ENCODE measurements at places on chromosomes 3 and 15. TPM values are rescaled to one million over a fixed set of nuclear protein-coding genes. Genes with fewer than 3 reads are reported as not detected.

Gene SAXO2
- 1.6 TPM for total RNA-seq

Gene NR2E3
- not detected for total RNA-seq

Gene CCDC33
- total RNA-seq = not detected

DNA sequence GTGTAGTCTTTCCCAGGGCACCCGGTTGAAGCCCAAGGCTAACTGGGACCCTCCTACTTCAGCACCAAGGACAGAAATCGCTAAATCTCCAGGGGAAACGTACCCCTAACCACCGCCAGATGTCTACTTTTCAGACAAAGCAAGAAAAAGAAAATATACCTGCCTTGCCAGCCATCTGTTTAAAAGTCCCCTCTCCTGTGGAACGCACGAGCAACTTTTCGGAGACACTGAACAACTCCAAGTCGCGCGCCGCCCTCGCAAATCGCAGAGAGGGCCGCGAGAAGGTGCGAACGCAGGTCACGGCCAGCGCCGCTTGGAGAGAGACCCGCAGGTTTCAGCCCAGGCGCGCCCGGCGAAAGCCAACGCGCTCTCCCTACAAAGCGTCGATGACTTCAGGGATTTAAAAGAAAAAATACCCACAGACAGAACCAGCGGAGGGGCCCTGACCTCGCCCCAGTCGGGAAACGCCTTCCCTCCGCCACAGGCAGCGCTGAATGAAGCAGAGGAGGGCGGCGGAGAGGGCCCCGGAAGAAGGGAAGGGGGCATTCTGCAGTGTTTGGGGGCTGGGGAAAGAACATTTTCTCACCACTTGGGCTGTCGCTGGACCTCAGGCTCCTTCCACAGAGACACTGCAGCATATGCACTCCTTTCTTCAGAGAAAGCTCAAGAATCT lies 213.1 kb downstream of the FGF12 start:
- H3K4me1 ChIP-seq = no peaks in the 10 kb centered on the region
- H3K4me3 ChIP-seq = no peak overlapping the region
- H3K27ac ChIP-seq = no peak overlapping the region
- H3K27me3 ChIP-seq = peaks cover 23% of the 10 kb centered on the region
- DNase-seq = no peak

- no peaks in the 10 kb centered on the region for H3K4me1 ChIP-seq
- no peak for DNase-seq
- no peak overlapping the region for H3K27ac ChIP-seq
- H3K36me3 ChIP-seq = no peaks in the 10 kb centered on the region
Measured at GRCh38 chr3:142239421-142239820, 14.0 kb upstream of the GK5 start.

DNA sequence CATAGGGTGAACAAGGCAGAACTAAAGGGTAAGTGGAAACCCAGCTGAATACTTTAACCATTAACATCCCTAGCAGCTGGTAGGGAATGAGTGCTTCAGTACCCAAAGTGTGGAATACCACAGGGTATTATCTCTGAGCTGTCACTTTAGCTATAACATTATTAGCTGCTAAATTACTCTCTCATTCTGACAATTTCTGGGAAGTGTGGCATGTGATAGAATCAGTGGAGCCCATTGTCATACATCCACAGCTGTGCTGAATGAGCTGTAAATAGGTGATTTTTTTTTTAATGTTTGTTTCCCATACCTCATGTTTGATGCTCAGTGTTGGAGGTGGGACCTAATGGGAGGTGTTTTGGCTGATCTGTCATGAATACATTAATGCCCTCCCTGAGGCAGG lies 894.3 kb downstream of the DIPK2A start:
- H3K36me3 ChIP-seq = no peaks in the 10 kb centered on the region
- DNase-seq = no peak
- H3K4me1 ChIP-seq = no peaks in the 10 kb centered on the region
- no peak overlapping the region for H3K27ac ChIP-seq
- H3K4me3 ChIP-seq = no peak overlapping the region

- peaks cover 87% of the 10 kb centered on the region for H3K4me1 ChIP-seq
- H3K36me3 ChIP-seq = peaks cover 29% of the 10 kb centered on the region
- H3K27me3 ChIP-seq = no peaks in the 10 kb centered on the region
- peak; percentile 77 for DNase-seq
Measured at GRCh38 chr3:58353722-58354553, 21.2 kb downstream of the PXK start.

- H3K36me3 ChIP-seq = peaks cover 3% of the 10 kb centered on the region
- no peak overlapping the region for H3K27ac ChIP-seq
- DNase-seq = no peak
- H3K27me3 ChIP-seq = peaks cover 62% of the 10 kb centered on the region
Measured at GRCh38 chr3:45792036-45792435, 4.3 kb downstream of the SLC6A20 start.

DNA sequence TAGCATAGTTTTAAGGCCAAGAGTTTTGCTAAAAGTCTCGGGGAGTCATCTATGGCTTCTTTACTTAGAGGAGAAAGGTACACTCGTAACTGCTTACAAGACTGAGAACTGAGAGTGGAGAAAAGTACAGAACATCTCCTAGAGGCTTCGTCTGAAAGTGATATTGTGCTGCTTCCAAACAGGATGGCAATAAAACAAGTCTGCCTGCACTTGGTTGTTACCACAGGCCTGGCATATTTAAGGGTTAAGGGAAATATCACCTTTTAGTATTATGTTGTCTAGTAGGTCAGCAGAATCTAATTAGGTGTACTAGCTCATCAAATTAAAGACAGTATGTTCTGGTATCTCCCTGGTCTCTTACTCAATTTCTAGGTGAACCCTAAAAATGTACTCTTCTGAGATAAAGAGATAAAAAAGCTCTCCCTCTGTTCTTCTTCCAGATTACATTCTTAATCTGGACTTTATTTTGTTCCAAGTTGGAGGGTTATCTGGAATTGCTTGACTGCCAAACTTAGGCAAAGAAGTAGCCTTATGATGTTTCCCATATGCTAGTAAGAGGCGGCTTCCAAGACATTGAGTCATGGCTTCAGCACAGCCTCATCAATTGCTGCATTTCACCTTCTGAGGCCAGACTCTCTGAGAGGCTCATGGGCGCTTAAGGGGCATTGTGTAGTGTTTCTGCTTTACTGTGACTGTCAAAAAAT lies 181.3 kb downstream of the LSAMP start:
- H3K4me1 ChIP-seq = no peaks in the 10 kb centered on the region
- DNase-seq = no peak
- no peaks in the 10 kb centered on the region for H3K36me3 ChIP-seq
- no peaks in the 10 kb centered on the region for H3K27me3 ChIP-seq
- no peak overlapping the region for H3K27ac ChIP-seq
- H3K4me3 ChIP-seq = no peak overlapping the region

DNA sequence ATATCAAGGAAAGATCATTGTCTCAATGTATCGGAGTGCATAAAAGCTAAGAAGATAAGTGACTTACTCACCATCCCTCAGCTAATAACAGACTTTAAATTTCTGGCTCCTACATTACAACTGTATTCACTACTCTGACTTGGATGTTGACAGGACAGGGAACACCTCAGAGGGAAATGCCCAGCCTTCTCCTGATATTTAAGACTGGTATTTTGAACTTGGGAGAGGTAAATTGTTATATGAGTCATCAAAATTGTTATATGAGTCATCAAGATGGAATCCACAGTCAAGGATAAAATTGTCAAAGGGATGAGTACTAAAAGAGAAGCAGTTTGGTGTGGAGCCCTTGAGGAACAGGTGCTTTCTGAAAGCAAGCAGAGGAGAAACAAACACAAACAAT lies 961.4 kb downstream of the VGLL3 start:
- H3K36me3 ChIP-seq = no peaks in the 10 kb centered on the region
- no peaks in the 10 kb centered on the region for H3K4me1 ChIP-seq

- no peaks in the 10 kb centered on the region for H3K4me1 ChIP-seq
- H3K36me3 ChIP-seq = no peaks in the 10 kb centered on the region
- no peak overlapping the region for H3K4me3 ChIP-seq
- no peak overlapping the region for H3K27ac ChIP-seq
- H3K27me3 ChIP-seq = peaks cover 31% of the 10 kb centered on the region
- no peak for DNase-seq
Measured at GRCh38 chr3:120369037-120369467, 19.9 kb upstream of the LRRC58 start.

DNA sequence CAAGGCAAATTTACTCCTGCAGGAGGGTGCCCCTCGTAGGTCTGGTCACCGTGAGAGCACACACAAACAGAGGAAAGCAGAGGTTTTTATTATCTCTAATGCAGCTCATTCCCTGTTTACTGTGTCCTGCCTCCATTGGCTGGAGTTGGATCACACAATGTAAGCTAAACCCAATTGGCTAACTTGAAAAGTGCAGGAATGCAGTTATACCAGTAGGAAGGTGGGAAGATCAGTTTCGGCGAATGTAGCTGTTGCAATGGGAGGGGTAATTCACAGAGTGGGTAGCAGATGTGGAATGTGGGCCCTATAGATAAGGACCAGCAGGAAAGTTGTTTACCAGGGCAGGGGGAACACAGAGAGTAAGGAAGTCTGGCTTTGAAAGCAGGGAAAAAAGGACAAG lies 42.5 kb upstream of the NPAP1 start:
- H3K4me3 ChIP-seq = no peak overlapping the region
- no peaks in the 10 kb centered on the region for H3K27me3 ChIP-seq
- H3K27ac ChIP-seq = no peak overlapping the region
- no peak for DNase-seq
- no peaks in the 10 kb centered on the region for H3K4me1 ChIP-seq
- no peaks in the 10 kb centered on the region for H3K36me3 ChIP-seq

DNA sequence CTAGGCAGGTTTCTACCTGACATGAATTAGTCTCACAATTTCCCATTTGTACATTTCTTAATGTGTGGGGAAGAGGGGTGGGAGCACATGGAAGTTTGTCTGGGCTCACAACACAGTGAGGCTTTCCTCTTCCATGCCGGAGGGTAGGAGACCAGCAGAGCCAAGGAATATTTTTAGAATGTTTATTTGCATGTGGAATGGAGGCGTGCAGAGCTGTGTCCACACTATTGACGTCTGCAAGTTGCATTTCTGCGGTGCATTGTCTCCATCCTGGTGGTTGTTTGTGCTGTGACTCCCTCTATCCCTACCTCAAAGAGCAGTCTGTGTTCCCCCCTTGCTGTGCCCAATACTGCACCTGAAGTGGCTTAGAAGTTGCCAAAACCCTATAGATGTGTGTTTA lies 103.1 kb upstream of the LRTM1 start:
- H3K27ac ChIP-seq = no peak overlapping the region
- no peaks in the 10 kb centered on the region for H3K4me1 ChIP-seq
- H3K36me3 ChIP-seq = no peaks in the 10 kb centered on the region
- H3K27me3 ChIP-seq = no peaks in the 10 kb centered on the region
- no peak overlapping the region for H3K4me3 ChIP-seq
- DNase-seq = no peak

DNA sequence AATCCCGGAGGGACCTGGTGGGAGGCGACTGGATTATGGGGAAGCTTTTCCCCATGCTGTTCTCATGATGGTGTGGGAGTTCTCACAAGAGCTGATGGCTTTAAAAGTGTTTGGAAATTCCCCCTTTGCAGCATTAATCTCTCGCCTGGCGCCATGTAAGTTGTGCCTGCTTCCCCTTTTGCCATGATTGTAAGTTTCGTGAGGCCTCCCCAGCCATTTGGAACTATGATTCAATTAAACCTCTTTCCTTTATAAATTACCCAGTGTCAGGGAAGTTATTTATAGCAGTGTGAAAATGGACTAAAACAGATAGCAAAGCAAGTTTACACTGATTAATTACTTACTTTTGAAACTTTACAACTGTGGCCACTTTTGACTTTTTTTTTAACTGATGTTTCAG lies 10.6 kb upstream of the U2SURP start:
- no peak overlapping the region for H3K27ac ChIP-seq
- H3K27me3 ChIP-seq = peaks cover 5% of the 10 kb centered on the region
- no peak for DNase-seq

GRCh38 chr15:65578904-65579728 lies 31.8 kb downstream of the INTS14 start:
- peaks cover 64% of the 10 kb centered on the region for H3K36me3 ChIP-seq
- no peak overlapping the region for H3K4me3 ChIP-seq
- peak overlapping the region; percentile 28 for H3K27ac ChIP-seq
- H3K27me3 ChIP-seq = no peaks in the 10 kb centered on the region

DNA sequence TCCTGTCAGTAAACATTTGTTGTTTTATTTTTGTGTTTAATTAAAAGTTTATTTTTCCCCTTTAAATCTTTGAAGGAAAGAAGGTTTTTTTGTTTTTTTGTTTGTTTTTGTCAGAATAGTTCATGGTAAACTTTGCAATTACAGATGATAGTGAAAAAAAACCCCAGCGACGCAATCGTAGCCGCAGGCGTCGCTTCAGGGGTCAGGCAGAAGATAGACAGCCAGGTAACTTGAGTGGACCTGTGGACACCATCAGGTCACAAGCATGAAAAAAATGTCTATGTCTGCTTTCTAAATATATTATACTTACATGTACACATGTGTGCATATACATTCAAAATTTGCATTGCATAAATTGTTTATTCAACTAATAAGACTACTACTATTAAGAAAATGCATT lies 18.6 kb downstream of the DNAJC19 start:
- H3K36me3 ChIP-seq = peaks cover 59% of the 10 kb centered on the region
- no peak overlapping the region for H3K27ac ChIP-seq
- H3K27me3 ChIP-seq = no peaks in the 10 kb centered on the region
- H3K4me3 ChIP-seq = no peak overlapping the region
- peaks cover 3% of the 10 kb centered on the region for H3K4me1 ChIP-seq
- DNase-seq = no peak

- DNase-seq = no peak
- H3K4me3 ChIP-seq = no peak overlapping the region
- H3K27ac ChIP-seq = no peak overlapping the region
- H3K4me1 ChIP-seq = peaks cover 18% of the 10 kb centered on the region
- peaks cover 5% of the 10 kb centered on the region for H3K27me3 ChIP-seq
Measured at GRCh38 chr3:9887480-9887879, 2.9 kb upstream of the JAGN1 start.

DNA sequence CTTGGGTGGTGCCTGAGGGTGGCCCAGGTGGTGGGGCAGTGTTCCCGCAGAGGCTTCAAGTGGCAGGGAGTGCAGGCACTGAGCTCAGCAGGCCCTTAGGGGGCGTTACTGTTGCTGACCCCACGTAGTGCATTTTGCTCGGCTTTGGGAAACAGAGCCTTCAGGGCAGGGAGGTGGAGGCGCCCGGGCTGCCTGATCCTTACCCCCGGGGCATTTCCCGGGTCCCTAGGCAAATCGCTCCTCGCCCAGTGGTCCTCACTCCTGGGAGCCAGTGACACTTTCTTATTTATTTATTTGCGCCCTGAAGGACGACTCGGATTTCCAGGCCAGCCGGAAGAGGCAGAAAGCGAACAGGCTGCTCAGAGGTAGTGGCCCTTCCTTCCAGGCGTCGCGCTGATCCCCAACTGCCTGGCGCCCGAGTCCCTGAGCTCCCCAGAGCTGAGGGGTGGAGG lies 10.1 kb upstream of the FOXB1 start:
- no peak overlapping the region for H3K27ac ChIP-seq
- peaks cover 76% of the 10 kb centered on the region for H3K27me3 ChIP-seq
- peaks cover 54% of the 10 kb centered on the region for H3K4me1 ChIP-seq
- DNase-seq = no peak
- no peaks in the 10 kb centered on the region for H3K36me3 ChIP-seq
- peak overlapping the region; percentile 5 for H3K4me3 ChIP-seq

Data from activated CD8-positive, alpha-beta T cell treated with anti-CD3 and anti-CD28 coated beads, Interleukin-2, amount 10 ng/mL, durations not matched to agents 7 days and 5 days (primary cell).